ENCODE measurements at places on chromosomes 11 and 22.

DNA sequence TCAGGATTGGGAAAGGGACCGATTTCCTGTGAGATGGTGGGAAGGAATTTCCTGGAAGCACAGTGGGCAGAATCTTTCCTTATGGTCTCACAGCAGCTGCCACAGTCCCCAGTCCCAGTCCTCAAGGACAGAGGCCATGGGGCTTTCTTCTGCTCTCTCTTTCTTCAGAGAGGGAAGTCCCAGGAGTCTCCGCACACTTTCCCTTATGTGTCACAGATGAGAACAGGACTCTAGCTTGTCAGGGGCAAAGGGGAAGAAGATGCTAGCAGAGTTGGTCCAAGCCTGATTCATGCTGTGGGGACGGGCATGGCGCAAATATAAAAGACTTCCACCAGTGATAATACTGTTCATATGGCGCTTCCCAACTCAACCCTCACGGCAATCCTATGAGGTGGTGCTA, 7.5 kb upstream of the PPFIA1 start:
- no peak for DNase-seq

DNA sequence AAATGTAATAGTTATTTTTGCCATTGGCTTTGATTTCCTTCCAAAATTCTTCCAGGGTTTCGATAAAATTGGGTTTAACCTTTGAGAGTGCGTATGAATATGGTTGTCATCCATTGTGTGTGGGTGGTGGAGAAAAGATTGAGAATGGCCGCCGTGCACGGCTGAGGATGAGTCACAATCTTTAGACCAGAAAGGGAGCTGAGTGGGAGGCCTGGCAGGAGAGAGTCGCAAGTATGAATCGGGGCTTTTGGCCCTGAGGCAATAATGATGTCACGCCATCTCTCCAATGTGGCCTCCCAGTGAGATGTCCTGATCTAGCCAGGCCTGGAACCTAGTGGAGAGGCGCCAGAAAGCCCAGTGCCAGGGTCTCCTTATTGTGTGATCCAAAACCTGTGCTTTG, 33.1 kb upstream of the SMPD1 start:
- peak; percentile 32 for DNase-seq

DNA sequence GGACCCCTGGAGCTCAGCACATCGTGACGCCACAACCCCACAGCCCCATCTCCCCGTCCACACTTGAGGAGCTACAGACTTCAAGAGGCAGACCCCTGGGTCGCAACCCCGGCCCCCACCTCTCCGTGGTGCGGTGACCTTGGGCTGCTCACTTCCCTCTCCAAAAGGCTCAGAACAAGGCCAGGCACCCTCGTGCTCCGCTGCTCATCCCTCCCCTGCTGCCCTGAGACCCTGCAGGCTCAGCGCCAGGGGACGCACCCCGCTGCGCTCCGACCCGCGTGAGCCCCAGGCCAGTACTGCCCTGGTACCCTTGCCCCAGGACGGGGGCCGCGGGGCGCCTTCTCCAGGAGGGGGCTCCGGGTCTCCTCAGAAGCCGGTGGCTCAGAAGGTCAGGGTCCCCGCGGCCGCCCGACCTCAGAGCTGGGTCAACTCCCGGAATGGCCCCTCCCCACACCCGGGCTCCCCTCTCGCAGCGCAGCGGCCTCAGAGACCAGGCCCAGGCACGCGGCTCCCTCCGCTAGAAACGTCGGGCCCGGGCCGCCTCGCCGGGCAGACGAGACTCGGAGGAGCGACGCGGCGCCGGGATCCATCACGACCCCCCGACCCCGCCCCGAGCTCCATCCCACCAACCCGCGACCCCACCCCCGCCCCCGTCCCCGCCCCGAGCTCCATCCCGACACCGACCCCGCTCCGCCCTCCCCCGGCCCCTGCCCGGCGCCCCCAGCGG, 563 bp downstream of the GATD1 start:
- no peak for DNase-seq

GRCh38 chr11:27161071-27161470, 120.5 kb downstream of the BBOX1 start:
- DNase-seq, result no peak

GRCh38 chr22:23256986-23257888, 76.9 kb downstream of the BCR start:
- no peak for DNase-seq

DNA sequence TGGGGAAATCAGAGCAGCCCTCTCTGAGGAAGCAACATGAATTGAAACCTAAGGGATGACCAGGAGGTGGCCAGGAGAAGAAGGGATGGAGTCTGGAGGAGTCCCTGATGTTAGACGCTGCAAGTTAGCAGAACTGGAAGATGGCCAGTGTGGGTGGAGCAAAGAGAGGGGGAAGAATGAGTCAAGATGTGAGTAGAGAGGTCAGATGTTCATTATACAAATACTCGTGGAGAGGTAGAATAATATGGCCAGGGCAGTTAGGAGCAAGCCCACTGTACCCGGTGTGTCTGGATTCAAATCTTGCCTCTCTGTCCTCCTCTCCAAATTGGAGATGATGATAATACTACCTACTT, 242.0 kb downstream of the TENM4 start:
- DNase-seq, result no peak

DNA sequence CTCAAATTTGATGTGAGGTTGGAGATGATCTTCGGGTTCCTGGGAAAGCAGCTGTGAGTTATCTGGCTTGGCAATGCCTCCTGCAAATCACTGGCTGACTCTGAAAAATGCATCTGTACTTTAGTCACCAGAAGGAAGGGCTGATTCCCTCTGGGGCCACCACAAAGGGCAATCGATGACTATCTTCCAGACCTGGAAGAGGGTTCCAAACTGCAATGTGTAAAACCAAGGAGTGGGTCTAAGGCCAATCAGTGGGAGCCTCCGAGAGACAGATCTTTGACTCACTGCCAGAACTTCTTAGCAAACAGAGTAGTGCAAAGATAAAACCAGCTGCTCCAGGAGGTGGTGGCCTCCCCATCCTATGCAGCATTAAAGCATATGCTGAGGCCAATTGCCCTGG, 29.1 kb upstream of the PAK1 start:
- DNase-seq, result no peak

DNA sequence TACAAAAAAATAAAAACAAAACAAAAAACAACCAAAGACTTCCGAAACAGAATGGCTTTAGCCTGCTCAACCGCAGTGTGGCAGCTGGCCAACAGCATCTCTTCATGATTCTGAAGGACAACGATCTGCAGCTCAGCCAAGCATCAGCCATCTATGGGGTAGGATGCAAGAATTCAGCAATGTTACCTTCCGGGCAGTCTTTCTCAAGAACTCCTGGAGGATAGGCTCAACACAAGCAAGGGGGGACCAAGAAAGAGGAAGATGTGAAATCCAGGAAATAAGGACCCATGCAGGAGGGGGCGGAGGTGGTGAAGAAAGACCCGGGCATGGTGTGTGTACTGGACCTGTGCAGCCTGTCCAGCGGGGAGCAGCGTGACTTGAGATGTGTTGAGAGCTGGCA, 3.5 kb upstream of the TSPO start:
- no peak for DNase-seq

DNA sequence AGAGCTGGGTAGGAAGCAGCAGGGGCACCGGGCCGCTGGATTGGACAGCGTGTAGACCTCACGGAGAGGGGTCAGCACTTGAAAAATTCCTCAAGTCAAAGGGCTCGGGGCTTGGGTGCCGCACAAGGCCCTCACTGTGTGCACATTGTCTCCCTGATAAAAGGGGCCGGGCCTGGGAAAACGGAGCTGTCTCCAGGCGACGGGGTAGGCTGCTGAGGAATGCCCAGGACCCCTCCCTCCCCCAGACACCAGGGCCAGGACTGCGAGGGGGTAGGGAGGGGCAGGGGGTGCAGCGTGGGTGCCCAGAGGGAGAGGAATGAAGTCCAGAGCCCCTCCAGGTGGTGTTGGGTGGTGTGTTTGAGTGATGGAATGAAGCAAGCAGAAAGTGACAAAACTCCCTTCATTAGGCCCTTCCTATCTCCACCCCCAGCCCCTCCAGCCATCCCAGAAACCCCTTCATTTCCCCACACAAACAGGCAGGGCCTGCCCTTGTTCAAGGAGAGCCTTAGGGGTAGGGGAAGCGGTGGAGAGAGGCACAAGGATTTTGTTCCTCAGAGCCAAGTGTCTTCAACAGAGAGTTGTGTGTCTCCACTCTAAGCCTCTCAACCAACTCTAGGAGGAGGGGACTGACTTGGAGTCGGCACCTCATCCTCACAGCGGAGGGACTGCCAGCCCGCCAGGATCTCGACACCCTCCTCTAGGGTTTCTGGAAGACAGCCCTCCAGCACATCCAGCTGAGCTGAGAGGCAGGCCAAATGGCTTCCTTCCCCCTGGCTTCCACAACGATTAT, 63.9 kb downstream of the SYN3 start:
- no peak for DNase-seq

DNA sequence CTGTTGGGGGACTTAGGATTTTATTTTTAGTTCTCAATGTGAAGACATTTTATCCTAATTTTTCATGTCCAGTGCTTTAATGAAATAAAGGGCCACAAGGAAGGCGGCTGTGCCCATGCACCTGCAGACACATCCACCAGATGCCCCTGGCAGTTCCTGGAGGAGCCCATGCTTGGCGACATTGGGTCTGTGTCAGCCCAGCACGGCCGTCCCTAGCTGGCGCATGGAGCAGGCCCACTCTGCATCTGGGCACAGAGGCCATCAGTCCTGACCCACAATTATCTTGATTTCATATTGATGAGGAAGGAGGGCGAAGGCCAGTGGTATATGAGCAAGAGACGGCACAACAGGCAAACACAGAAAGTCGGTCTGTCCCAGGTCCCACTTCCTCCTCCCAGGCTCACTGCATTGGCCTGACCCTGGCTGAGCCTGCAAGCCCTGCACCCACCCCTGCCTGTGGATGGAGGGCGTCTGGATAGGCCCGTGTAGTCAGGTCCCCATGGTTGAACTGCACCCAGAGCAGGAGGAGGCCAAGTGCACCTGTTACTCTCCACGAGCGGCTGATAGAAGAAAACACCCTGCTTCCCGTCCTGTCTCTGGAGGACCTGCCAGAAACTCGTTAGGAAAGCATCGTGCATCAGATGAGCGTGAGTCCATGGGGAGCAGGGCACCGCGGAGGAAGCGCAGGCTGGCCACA, 296.9 kb downstream of the BRD1 start:
- no peak for DNase-seq

DNA sequence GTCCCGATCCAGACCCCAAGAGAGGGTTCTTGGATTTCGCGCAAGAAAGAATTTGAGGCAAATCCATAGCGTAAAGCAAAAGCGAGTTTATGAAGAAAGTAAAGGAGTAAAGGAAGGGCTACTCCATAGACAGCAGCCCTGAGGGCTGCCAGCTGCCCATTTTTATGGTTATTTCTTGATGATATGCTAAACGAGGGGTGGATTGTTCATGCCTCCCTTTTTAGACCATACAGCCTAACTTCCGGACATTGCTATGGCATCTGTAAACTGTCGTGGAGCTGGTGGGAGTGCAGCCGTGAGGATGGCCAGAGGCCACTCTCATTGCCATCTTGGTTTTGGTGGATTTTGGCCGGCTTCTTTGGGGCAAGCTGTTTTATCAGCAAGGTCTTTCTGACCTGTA, 19.4 kb upstream of the SHANK3 start:
- DNase-seq, result no peak

DNA sequence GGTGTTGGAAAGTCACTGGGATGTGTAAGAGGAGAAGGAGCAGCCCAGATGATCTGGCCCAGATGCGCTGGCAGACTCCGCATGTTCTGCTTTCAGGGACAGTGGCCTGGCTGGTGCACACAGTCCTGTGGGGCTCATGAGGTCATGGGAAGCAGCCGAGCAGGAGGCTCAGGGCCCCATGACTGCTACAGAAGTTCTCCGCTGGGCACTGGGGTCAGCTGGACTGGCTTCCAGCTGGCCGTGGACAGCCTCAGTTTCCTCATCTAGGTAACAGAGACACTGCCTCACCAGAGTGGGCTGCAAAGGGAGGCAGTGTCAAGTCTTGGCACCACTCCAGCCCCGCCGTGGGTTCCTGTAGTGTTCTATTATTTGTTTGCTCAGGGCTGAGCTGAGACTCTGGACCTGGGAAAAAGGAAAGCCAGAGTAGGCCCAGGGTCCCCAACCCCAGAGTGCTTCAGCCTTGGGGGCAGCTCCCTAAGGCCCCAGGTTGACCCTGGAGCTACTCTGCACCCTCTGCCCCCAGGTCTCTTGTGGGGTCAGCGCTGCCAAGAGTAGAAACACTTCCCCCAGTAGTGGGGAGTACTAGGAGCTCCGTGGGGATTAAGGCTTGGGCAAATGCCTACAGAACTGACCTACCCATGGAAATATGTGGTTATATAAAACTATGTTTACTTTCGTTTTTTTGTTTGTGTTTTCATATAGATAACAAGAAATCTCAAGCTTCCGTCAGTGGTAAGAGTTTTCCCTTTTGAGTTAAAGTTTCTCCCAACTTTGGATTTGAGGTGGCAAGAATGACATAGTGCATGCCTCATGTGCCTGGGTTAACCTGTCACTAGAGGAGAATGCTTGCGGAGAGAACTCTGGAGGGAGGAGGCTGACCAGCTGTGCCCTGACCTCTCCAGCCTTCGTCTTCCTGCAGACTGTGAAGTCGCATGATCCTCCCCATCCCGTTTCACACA, 45.3 kb downstream of the MED15 start:
- no peak for DNase-seq

- DNase-seq, result peak; percentile 86
These were observed at the start of gene OSM for GRCh38 chr22:30266445-30267381. Gene OSM (minus strand): TSS chr22:30266851. CDS start chr22:30266799, 52 bp downstream.

DNA sequence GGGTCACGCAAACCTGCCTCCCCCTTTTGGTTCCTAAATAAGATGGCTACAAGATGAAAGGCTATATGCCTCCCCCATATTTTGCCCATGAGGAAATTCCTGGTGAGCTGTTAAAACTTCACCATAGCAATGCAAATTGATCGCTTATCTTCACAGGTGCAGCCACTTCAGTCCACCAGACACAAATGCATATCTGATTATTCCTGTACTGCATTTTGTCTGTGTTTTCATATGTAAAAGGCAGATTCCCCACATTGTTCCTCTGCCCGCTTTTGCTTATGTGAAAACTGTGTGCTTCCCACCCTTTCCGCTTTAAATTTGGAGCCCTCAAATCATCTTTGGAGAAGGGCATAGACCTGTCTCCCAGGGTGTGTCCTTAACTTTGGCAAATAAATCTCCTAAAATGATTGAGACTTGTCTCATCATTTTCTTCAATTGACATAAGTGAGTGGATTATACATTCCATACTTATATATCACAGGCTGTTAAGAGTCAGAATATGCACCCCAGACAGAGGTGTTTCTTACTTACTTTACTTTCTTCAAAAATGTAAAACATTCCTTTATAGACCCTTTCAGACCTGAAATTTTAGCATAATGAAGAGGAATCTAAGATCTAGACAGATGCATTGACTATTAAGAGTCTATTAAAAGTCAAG, 116.4 kb downstream of the CASP12 start:
- no peak for DNase-seq

Measured in stimulated activated CD8-positive, alpha-beta memory T cell treated with anti-CD3 and anti-CD28 coated beads, Interleukin-7, amount 100 ng/mL, for 48 hours (primary cell).